Uterus (tissue), 4 donors: ENCODE measurements at places on chromosomes 6 and 20. TPM values are rescaled to one million over a fixed set of nuclear protein-coding genes. Genes with fewer than 3 reads are reported as not detected.
A peak's percentile ranks its signal among the peaks of the same experiment; 100 is the strongest.

Gene HLA-C
- 650 TPM for total RNA-seq

DNA sequence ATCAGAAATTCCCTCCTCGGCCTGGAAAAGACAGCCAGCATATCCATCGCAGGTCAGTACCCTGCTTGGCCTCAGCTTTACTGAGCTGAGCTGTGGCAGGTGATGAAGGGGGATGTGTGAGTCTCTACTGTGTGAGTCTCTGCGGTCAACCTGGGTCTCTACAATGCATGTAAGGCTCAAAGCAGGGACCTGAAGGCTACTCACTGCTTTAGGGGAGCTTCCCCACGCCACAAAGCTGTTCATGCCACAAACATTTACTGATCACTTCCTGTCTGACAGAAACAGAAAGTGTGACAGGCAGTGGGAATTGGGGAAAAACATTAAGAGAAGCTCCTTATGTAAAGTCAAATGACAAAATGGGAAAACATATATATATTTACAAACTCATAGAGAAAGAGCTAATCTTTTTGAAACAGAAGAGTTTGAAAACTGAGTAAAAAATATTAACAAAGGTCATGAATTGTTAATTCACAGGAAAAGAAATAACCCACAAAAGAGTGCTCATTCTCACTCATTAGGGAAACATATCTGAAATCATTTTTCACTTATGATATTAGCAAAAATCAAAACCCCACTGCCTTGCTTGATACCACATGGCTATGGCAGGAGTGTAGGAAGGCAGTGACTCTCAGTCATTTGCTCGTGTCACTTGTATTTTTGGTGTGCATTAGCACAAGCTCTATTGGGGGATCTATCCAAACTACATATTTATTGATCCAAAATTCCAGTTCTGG, 5.8 kb downstream of the BTN3A3 start:
- DNase-seq, result no peak

- no peak for DNase-seq
Measured at GRCh38 chr6:169163411-169163901, 90.2 kb downstream of the THBS2 start.

- DNase-seq, result peak; percentile 41
Measured at GRCh38 chr20:57594092-57594951, 25.9 kb downstream of the ZBP1 start.

DNA sequence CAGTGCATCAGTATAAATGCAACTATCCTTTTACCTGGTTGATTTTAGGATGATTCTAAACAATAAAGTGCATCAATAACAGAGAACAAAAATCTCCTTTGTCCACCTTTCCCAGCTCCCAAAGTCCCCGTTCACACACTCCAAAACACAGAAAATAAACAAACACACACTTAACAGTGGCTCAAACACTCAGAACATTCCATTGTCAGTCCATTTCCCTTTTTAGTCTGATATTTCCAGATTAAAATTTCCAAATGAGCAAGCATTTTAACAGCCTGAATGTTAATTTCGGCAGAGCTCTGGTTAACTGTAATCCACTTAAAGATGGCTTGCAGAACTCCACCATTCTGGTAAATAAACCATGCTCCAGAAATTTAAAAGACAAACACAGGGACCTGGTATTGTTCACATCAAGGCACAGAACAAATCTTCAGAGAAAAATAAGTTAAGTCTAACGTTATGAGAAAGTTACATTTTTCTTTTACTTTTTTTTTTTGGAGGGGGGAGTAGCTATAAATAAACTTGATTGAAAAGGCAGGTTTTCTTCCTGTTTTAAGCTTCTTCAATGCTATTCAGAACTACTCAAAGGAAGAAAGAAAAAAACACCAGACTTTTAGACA, 100.8 kb downstream of the DST start:
- no peak for DNase-seq

DNA sequence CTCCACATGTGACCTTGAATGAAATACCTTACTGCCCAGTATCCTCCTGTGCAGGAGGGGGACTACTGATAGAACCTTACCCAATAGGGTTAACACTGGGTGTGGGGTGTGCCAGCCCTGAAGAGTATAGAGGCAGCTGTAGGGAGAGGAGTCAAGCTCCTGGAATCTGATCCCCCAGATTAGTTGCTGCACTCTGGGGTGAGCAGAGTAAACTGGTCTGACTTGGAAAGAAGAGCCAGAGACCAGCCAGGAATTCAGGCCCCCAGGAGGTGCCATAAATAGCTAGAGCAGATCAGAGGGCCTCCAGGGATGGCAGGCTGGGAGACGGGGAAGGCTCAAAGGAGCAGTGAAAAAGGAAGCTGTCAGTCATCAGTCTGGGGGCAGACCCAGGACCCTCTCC, 3.5 kb upstream of the APOBEC2 start:
- DNase-seq, result no peak

GRCh38 chr6:12457094-12457493, 166.9 kb downstream of the EDN1 start:
- no peak for DNase-seq

- DNase-seq, result no peak
Measured at GRCh38 chr6:68026483-68026882, 608.6 kb upstream of the ADGRB3 start.

GRCh38 chr20:52289956-52290565, 98.5 kb upstream of the ZFP64 start:
- no peak for DNase-seq

DNA sequence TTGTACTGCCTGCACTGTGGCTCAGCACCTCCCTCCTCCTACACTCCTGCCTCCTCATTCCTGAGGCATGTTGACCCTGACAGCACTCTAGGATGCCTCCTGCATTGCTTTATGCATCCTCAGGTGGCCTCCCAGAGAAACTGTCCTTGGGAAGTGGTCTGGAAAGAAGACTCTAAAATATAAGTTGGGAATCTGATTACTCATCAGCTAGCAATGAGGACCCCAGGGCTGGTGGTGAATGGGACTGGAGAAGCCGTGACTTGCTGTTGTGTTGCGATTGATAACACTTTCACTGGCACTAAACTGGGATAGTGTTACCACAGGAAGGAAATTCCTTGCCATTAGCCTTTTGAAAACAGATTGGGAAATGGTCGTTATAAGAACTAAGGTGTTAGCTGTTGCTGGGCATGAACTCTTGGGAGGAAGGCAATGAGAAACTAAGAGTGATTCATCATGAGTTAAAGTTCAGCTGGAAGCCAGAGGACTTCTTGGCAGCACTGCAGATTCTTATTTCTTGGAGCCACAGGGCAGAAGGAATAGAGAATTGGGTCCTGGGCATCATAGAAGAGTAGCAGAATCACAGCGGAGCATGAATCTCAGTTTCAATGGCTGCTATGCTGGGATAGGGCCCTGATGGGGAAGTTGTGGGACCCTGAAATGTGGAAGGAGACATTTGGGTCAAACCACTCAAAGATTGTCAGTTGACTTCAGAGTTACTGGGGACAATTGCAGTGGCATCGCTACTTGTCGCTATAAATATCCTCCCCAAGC, 10.1 kb upstream of the SIRPD start:
- DNase-seq, result no peak
